ENCODE measurements at places on chromosomes 11 and 22.

- DNase-seq, result no peak
Measured at GRCh38 chr11:61345170-61345610, 12.2 kb downstream of the TKFC start.

GRCh38 chr11:22430141-22430541 is 92.0 kb downstream of the SLC17A6 start:
- no peak for DNase-seq

DNA sequence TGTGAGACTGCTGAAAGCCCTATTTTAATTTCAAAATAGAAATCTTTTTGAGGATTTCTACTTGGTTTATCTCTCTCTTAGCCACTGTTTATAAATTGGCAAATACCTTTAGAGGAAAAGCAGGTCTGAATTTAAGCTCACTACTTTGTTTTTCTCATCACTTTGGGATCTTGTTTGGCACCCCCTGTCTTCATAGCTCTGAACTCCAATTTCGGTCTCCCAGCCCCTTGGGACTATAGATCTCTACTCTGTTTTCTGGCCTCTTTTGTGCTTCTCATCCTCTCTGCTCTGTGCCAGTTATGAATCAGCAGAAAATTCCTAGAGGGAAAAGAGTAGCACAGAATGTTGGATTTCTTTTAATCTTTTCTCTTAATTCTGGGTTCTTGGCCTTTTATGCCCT is 118.3 kb downstream of the CYP2R1 start:
- no peak for DNase-seq

DNA sequence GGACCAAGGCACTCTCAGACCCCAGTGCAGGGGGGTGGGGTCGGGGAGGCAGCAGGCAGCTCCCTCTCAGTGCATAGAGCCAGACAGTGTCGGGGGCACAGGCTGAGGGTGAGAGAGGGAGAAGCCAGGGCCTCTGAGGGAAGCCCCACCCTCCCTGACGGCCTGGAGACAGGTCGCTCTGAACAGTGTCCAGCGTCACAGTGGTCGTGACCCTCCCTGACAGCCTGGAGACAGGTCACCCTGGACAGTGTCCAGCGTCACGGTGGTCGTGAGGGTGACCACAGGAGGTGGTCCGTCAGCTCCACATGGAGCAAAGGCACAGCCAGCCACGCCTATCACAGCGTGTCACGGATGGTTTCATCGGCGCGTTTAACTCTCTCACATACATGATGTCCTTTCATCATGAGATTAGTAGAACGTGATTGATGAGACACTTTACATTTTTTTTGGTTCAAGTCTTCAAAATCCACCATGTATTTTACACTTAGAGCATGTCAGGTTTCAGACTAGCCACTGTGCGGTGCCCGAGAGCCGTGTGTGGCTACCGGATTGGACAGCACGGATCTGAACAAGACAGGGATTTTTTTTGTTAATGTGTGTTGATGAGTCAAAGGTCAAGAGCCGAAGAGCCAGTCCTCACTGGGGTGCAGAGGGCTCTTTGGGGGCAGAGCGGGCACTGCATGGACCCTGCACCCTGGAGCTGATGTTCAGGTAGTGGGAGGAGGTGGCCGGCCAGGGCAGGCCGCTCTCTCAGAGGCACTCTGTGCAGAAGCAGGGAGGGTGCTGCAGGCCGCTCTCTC is 23.9 kb upstream of the PANX2 start:
- no peak for DNase-seq

GRCh38 chr11:72280037-72280436 is 36.1 kb upstream of the PHOX2A start:
- DNase-seq, result no peak

DNA sequence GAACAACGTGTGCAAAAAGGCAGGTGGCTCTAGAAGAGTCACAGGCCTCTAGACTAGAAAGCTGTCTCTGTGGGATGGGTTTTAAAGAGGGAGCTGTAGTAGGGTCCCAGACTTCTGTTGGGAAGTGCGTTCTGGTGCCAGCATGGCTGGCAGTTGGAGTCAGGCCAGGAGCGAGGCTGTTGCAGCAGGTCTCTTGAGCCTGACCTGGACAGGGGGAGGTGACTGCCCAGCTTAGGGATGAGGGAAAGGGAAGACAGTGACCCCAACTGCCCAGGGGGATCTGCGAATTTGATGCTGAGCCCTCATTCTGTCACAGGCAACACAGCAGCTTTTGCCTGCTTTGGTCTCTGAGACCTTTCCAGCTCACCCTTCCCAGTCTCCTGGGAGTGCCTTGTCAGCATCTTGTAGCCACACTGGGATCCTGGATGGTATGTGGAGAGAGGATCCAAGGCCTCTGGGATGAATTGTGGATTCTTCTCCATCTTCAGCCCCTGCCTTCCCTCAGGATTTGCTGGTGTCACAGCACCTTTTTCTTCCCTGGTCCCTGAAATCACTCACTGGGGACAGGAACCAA is 3.4 kb downstream of the TSKU start:
- DNase-seq, result no peak

- no peak for DNase-seq
Measured at GRCh38 chr22:37926771-37927636, 20.9 kb downstream of the MICALL1 start.

DNA sequence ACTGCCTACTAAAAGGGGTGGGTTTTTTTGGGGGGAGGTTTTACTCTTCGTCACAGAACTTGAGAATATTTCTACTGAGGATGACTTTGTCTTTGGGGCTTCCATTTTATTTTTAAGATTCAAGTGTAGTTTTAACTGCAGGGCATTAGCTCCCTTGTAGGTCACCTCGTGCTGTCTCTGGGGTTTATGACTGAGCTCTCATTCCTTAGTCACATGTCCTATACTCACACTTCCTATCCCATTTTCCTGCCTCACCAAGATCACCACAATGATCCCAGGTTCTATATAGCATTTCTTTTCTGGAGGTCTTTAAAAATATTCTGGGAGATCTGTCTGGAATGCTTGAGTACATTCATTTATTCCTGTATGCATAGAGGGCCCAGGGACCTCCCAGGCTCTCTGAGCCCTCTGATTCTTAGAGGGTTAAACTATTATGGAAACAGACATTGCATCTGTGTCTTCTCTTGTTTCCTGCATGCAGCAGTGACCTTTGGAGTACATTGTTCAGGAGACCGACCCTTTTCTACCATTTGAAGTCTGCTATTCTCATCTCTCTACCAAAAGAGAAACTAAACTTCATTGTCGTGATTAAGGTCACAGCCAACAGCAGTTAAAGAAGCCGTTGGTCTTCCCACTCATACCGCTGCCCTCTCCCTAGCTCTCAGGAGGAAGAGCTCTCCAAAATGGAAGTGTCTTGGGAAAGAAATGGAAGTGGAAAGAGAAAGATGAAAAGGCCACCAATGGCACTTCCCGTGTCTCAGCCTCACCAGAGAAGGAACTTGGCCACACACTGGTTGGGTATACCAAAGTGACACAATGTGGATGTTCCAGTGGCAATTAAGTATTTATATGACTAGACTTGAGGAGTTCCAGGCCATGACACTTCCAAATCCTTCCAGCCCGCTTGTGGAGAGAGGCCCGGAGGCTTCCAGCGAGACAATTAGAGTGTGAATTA is 77.5 kb downstream of the ZBTB16 start:
- DNase-seq, result no peak

DNA sequence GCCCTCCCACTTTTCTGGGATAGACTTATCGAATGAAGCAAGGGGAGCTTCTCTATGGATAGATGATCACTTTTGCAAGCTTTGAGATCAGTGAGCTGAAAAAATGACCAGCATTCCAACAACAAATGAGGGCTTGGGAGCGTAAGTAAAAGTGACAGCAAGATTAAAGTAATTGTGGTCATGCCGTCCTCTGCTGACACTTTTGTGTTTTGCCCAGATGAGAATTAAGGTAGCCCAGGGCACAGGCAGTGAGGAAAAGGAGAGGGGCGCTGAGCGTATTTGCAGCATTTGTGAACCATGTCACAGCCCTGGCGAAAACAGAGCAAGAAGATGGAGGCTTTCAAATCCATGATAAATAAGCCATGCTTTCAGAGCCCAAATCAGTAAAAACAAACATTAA is 24.6 kb upstream of the TMA7B start:
- no peak for DNase-seq

DNA sequence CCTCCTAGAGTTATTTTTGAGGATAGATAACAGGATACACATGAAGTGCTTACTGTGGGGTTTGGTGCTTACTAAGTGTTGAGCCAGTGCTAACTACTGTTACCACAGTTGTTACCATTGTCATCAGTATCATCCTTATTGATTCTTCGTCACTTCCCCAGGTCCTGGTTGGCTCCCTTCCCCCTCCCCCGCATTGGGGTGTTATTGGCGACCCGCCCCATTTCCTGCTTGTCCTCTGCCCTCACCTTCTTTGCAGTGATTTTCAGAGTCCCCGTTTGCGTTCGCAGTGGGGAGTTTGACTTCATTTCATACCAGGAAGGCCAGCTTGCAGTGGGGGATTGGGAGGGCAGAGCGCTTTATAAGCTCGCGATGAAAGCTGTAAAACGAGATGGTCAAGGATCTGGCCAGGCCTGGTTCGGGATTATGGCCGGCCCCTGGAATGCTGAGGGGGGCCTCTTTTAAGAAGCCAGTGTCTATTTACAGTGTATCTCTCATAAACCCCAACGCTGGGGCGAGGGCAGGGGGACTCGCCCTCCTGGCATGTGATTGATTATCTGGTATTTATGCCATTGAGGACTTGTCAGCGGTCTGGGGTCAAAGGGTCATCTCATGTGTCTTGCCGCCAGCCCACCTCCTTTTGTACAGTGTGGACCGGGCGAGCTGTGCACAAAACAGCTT is 84.6 kb upstream of the NNMT start:
- no peak for DNase-seq

DNA sequence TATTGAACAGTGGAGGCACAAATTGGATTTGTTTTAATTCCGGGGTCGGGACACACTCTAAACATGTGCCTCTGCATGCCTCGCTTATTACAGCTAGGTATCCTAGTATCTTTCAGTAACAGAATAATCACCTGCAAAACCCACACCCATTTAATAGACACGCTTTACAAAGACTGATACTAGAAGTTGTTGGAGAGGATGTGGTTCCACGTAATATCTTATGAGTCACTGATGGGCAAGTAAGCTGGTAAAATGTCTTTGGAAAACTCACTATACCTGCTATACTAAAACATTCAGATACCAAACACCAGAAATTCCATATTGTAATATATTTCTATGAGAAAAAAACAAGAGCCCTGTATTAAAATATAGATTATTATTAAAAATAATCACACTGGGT is 84.0 kb downstream of the GGTLC2 start:
- no peak for DNase-seq
